ENCODE measurements at places on chromosomes 12 and 14.

GRCh38 chr12:62787023-62787422, 147.9 kb downstream of the PPM1H start:
- no peak for DNase-seq

DNA sequence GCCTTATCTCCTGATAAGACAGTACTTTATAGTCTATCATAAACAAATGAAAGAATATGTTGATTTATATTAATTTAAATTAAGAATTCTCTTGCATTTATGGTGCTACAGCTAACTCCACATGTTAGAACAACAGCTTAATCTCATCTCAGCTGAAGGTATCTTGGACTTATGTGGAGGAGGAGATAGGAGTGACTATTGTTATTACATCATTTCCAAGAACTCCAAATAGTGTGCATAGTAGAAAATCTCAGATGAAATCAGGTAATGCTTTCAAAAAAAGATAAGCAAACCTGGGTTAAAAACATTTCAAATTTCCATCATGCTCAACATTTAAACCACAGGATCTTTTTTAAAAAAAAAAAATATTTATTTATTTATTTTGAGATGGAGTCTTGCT, 31.3 kb upstream of the ISM2 start:
- DNase-seq = no peak

GRCh38 chr12:87982208-87982607, 47.0 kb downstream of the C12orf50 start:
- no peak for DNase-seq

- no peak for DNase-seq
Measured at GRCh38 chr14:50410921-50411320, 14.2 kb upstream of the CDKL1 start.

DNA sequence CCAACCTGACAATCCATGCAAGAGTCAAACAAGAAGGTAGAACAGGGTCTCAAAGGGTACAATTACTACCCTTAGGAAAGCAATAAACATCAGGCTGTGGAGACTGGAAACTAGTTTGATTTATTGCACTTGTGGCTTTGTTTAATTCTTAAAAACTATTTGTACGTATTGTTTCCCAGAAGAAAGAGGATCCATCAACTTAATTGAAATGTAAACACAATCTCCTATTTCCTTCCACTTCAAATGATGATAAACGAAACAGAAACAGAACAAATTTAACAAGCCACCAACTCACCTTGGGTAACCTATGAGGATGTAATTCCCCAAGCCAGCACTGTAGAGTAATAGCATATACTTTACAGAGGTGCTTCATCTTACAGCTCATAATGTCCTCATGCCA, 8.0 kb downstream of the STXBP6 start:
- no peak for DNase-seq

Measured in stimulated activated CD8-positive, alpha-beta memory T cell treated with anti-CD3 and anti-CD28 coated beads, Interleukin-12 subunit alpha, Interleukin-12 subunit beta, amount 100 ng/mL, for 4 hours (primary cell).